Osteoblast (primary cell): ENCODE measurements at places on chromosomes 3 and 15. TPM values are rescaled to one million over a fixed set of nuclear protein-coding genes. Genes with fewer than 3 reads are reported as not detected.
A peak's percentile ranks its signal among the peaks of the same experiment; 100 is the strongest.

- DNase-seq, result peak; percentile 64
These were observed 70.5 kb upstream of the SLC4A7 start for GRCh38 chr3:27554706-27555105.

GRCh38 chr3:71466483-71466882 lies 117.0 kb downstream of the FOXP1 start:
- no peak for DNase-seq

- DNase-seq, result no peak
These were observed 4.3 kb upstream of the GPR160 start for GRCh38 chr3:170033489-170033888.

DNA sequence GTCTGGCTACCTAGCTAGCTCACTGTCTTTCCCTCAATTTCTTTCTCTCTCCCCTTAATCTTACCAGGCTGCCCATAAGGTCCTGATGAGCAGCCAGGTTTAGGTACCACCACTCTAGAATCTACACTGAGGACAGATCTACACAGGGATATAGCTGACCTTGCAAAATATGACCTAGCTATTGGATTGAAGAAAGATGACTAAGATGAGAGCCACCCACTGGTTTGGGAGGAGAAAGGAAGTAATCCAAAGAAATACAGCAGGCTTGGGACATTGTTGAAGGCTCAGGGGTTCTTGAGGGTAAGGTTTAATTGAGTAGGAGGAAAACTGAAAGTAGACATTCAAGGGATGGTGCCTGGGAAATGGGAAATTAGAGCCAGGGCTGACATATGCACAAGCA lies 142.0 kb upstream of the TMC3 start:
- no peak for DNase-seq

GRCh38 chr3:149384911-149385321 lies 7.5 kb upstream of the TM4SF1 start:
- DNase-seq, result peak; percentile 95

GRCh38 chr15:58585693-58586443 lies 154.1 kb downstream of the LIPC start:
- DNase-seq, result no peak

Gene APEH
- 98.8 and 101 TPM in 2 replicates for total RNA-seq
